ENCODE measurements at places on chromosomes 3 and 15. TPM values are rescaled to one million over a fixed set of nuclear protein-coding genes. Genes with fewer than 3 reads are reported as not detected.

Gene CLRN1
- total RNA-seq = not detected

Gene SEMA3F
- total RNA-seq = 14.5 TPM

Gene CACNA1D
- 0.25 TPM for total RNA-seq

Gene RARB
- 1.4 TPM for total RNA-seq

Gene FAM174B
- 10.1 TPM for total RNA-seq

DNA sequence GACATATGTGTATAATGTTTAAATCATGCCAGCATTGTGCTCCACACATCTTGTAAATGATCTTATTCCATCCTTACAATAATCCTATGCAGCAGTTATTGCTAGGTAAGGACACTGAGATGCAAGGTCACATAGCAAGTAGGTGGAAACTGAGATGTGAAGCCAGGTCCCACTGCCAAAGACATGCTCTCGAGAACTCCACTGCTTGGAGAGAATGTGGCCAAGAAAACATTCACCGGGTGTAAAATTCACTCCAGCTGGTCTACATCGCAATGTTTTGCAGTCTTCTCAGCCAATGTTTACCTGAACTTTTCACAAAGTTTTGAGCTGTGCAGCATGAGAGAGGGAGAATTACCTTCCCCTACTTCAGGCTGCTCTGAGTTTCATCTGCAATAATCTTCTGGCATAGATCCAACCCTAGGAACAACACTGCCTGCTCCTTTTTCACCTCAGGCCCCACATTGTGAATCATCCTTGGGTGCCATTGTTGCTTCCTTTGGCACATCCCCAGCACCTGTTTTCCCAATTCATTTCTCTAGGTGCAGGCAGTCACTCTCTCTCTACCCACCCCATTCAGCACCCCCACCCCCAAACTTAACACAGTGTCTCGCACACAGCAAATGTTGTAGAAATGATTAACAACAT, 53.5 kb upstream of the PRTG start:
- no peak for DNase-seq
- no peak overlapping the region for H3K27ac ChIP-seq
- H3K4me1 ChIP-seq = peaks cover 13% of the 10 kb centered on the region
- H3K27me3 ChIP-seq = no peaks in the 10 kb centered on the region
- no peak overlapping the region for H3K4me3 ChIP-seq

DNA sequence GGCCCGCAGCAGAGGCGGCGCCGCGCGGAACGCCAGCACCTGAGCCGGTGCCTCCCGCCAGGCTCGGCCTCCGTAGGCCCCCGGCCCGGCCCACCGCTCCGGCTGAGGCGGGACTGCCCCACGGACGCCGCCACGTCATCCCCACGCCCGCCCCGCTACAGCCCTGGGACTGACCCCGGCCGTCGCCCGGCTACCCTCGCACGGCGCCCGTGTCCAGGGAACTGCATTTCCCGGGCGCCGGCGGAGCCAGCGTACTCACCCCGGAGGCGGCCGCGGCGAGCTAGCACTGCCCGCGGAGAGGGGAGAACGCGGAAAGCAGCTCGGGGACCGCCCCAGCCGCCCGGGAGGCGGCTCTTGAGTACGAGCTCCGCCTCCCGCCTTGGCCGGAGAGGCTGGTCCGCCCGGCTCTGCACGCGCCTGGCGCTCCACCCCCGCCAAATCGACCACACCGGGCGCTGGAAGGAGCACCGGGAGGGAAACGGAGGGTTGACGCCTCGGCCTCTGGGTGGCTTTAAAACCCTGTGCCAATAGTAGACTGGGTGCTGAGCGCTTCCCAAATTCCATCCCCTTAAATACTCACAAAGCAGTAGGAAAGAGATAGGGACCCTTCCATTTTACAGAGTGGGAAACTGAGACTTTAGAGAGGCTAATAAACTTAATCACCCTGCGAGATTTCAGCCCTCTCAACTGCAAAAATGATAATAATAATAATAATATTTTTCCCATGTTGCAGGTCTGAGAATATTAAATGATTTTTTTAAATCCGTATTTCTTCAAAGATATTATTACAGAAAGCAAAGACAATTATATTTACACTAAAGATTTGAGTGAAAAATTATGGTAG, at the start of gene B4GALT4:
Gene B4GALT4 (minus strand): TSS at position 288 of the 844 bp plus-strand sequence. CDS start 10,779 bp downstream, outside the sequence.
- peak within 1 kb of the TSS; percentile 73 for H3K4me3 ChIP-seq
- peak; percentile 97 for DNase-seq
- peaks cover 18% of the 10 kb centered on the region for H3K4me1 ChIP-seq
- H3K36me3 ChIP-seq = no peaks in the 10 kb centered on the region
- peak within 1 kb of the TSS; percentile 90 for H3K27ac ChIP-seq

- H3K27me3 ChIP-seq = peaks cover 5% of the 10 kb centered on the region
- H3K36me3 ChIP-seq = no peaks in the 10 kb centered on the region
- DNase-seq = no peak
- H3K27ac ChIP-seq = no peak overlapping the region
- H3K4me3 ChIP-seq = no peak overlapping the region
- H3K4me1 ChIP-seq = no peaks in the 10 kb centered on the region
Observed at GRCh38 chr3:46065294-46065705, 38.0 kb upstream of the XCR1 start.

DNA sequence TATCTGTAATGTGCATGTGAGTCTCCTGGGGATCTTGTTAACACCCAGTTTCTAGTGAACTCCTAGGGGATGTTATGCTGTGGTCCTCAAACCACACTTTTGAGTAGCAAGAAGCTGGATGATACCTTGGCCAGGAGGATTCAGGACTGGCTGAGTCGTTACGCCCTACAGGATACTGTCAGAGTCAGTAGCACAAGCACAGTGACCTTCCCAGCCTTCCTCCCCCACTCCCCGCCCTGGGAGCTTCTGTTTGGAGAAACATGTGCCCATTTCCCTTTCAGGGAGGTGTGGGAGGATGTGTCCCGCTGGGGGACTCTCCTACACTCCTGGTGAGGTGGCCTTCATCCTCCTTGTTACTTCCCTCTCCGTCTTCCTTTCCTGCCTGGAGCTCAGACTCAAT, 76.4 kb upstream of the TRPM1 start:
- no peaks in the 10 kb centered on the region for H3K4me1 ChIP-seq
- no peak overlapping the region for H3K27ac ChIP-seq
- no peak for DNase-seq
- H3K36me3 ChIP-seq = no peaks in the 10 kb centered on the region

- no peaks in the 10 kb centered on the region for H3K36me3 ChIP-seq
- H3K4me1 ChIP-seq = peaks cover 19% of the 10 kb centered on the region
- no peak overlapping the region for H3K4me3 ChIP-seq
- H3K27me3 ChIP-seq = no peaks in the 10 kb centered on the region
Observed at GRCh38 chr3:42443819-42444436, 33.5 kb upstream of the LYZL4 start.

DNA sequence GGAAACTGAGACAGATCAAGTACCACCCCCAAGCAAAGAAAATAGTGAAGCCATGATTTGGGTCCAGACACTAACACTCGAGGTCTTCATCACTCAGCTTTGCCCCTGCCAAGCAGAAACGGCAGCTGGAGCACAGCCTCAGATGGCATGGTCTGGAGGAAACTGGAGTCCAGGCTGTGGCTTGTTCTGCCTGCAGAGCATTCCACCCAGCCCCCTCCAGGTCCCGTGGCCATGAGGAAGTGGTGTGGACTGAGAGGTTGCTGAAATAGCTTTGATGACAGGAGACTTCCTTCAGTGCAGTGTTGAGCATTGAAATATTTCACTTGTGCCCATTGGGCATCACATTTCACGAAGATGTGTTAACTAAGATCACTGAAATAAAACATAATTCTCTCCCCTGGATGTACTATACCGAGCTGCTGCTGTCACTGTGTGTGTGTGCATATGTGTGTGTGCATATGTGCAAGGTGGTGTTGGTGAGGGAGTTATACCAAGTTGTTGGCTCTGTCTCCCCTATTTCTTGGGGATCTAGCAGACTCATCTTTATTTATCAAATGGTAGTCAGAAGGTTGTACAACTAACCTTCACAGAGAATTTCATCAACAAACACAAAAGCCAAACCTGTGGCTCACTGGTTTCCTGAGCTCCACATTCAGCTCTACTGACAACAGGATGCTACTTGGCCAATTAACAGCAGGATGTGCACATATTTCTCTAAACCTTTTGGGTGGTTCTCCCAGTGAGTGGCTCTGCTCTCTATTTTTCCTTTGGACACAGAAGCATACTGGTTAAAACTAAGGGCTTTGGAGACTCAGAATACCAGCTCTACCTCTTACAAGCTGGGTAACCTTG, 660.1 kb upstream of the CFAP20DC start:
- H3K36me3 ChIP-seq = no peaks in the 10 kb centered on the region
- no peaks in the 10 kb centered on the region for H3K27me3 ChIP-seq
- no peak overlapping the region for H3K27ac ChIP-seq
- H3K4me3 ChIP-seq = no peak overlapping the region
- H3K4me1 ChIP-seq = no peaks in the 10 kb centered on the region

DNA sequence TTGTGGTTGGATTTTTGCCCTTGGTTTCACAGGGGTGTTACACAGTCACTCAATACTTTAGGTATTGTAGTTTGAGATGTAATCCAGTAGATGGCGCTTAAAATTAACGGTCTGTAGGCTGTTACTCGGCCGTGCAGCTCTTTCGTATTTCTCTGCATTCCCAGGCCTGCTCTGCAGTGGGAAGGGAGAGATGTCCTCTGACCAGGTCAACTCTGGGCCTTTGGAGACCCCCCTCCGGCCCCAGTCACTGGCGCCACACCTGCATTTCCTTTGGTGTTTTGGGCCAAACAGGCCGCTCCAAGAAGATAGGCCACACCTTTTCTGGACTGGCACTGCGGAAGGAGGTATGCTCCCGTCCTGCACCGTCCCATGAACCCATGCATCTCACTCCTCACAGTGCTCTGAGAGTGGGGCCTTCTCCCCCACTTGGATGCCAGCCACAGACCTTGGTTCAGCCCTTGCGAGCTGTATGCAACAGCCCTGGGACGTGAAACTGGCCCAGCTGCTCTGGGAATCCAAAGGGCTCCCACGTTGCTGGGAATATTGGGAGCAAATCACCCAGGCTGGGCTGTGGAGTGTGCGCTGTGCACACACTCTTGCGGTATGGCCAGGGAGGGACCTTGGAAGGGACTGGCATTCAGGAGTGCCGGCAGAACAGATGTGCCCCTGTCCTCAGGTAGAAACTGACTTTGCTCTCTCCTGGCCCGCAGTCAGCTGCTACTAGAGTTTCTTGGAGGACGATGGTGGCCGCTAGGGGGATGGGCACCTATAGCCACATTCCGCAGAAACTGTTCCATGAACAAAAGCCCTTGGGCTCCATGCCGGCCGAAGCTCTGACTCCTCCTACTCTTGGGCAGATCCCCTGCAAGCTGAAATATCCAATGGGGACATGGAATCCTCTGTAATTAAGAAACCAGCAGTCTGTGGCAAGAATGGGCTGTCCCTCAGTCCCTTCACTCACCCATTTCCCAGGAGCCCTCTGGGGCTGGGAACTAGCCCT, 410.5 kb upstream of the CADM2 start:
- H3K27me3 ChIP-seq = no peaks in the 10 kb centered on the region
- DNase-seq = peak; percentile 68
- peaks cover 11% of the 10 kb centered on the region for H3K4me1 ChIP-seq
- no peaks in the 10 kb centered on the region for H3K36me3 ChIP-seq
- no peak overlapping the region for H3K4me3 ChIP-seq
- no peak overlapping the region for H3K27ac ChIP-seq

DNA sequence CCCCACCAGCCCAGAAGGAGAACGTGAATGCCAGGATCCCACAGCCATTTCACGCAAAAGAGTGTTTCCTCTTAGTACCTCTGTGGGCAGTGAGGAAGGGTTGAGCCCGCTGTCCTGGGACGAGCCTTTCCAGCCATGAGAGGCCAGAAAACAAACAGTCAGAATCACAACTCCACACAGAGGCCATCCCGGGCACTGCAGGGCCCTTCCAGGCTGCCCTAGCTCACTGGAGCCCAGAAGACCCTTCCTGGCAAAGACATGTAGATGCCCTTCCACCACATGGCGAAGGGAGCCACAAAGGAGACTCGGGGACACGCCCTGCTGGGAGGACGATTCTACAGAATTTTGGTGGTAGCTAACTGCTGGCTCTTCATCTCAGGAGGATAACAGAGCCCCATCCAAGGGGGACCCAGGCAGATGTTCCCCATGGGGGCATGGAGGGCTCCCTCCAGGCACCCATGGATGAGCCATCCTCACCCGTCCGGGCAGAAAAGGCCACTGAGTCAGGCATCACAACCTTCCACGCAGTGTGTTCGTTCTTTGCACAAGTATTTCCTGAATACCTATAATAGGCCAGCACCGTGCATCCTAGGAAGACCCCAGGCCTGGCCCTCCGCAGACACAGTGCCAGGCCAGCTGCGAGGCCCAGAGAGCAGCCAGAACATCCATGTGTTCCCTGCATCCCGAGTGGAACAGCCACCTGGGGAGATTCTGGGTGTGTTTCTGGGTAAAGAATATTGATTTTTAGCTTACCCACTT, 47.2 kb downstream of the SLC12A8 start:
- no peaks in the 10 kb centered on the region for H3K36me3 ChIP-seq
- no peak overlapping the region for H3K4me3 ChIP-seq
- H3K4me1 ChIP-seq = peaks cover 18% of the 10 kb centered on the region

GRCh38 chr3:139746481-139746880, 68.7 kb upstream of the NMNAT3 start:
- no peaks in the 10 kb centered on the region for H3K4me1 ChIP-seq
- no peak overlapping the region for H3K27ac ChIP-seq
- H3K4me3 ChIP-seq = no peak overlapping the region
- no peaks in the 10 kb centered on the region for H3K27me3 ChIP-seq
- H3K36me3 ChIP-seq = no peaks in the 10 kb centered on the region

DNA sequence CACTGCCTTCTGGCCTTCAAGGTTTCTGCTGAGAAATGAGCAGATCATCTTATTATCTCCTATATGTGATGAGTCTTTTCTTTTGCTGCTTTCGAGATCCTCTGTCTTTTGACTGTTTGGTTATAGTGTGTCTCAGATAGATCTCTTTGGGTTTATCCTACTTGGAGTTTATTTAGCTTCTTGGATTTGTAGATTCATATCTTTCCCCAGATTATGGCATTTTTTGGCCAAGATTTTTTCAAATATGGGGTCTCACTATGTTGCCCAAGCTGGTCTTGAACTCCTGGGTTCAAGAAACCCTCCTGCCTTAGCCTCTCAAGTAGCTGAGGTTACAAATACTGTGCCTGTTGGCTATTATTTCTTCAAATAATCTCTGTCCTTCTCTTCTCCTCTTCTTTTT, 150.3 kb downstream of the PDE8A start:
- no peak overlapping the region for H3K27ac ChIP-seq
- H3K27me3 ChIP-seq = no peaks in the 10 kb centered on the region
- no peak overlapping the region for H3K4me3 ChIP-seq

GRCh38 chr3:195448205-195448875, 5.5 kb upstream of the ACAP2 start:
- DNase-seq = no peak
- no peak overlapping the region for H3K27ac ChIP-seq
- no peak overlapping the region for H3K4me3 ChIP-seq
- H3K27me3 ChIP-seq = no peaks in the 10 kb centered on the region
- H3K36me3 ChIP-seq = no peaks in the 10 kb centered on the region

GRCh38 chr15:72856549-72857040, 73.0 kb upstream of the ADPGK start:
- DNase-seq = no peak
- no peak overlapping the region for H3K4me3 ChIP-seq
- no peaks in the 10 kb centered on the region for H3K4me1 ChIP-seq
- H3K27me3 ChIP-seq = no peaks in the 10 kb centered on the region
- H3K36me3 ChIP-seq = no peaks in the 10 kb centered on the region

GRCh38 chr3:34248352-34248751, 449.9 kb downstream of the PDCD6IP start:
- no peak overlapping the region for H3K27ac ChIP-seq
- H3K27me3 ChIP-seq = no peaks in the 10 kb centered on the region
- DNase-seq = no peak
- no peaks in the 10 kb centered on the region for H3K36me3 ChIP-seq
- H3K4me1 ChIP-seq = no peaks in the 10 kb centered on the region

- no peak for DNase-seq
- no peak overlapping the region for H3K27ac ChIP-seq
- no peaks in the 10 kb centered on the region for H3K36me3 ChIP-seq
Observed at GRCh38 chr15:78007211-78007931, 70.1 kb downstream of the TBC1D2B start.
